ENCODE measurements at places on chromosomes 16 and 17.

DNA sequence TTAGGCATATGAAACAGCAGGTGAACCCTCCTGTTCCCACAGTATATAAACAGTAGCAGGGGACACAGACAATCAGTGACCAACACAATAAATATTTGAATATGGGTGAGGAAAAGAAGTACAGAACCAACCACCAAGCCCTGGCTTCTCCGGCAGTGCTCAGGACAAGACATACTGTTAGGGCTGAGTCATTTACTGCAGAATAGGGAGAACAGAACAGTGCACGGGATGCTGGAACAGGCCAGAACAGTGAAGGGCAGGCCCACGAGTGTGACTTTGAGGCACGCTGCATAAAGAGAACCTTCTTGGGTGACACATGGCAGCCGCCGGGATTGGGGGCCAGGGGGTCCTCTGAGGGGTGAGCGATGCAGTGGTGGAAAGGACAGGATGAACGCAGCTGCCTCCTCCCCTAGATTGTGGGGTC, 160.4 kb downstream of the CMIP start:
- DNase-seq: no peak

GRCh38 chr16:83928341-83929055, 24.5 kb upstream of the OSGIN1 start:
- DNase-seq: no peak

DNA sequence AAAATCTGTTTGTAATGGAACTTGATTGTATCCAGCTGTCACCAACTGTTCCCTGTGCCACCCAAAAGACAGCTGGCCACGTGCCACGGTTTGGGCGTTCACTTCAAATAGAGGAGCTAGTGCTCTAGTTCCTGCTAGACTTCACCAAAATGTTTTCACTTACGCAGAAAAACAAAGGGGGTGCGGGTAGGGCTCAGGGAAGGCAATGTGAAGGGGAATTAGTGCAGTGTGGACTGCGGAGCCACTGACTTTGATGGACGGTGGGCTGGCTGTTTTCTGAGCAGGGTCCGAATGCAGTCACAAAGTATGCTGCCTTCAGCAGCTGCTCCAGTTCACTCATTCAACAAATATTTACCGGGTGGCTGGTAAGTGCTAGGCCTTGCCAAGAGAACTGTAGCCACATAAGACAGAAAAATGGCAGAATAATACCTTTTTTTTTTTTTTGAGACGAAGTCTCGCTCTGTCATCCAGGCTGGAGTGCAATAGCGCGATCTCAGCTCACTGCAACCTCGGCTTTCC, 7.6 kb upstream of the CYTH1 start:
- DNase-seq: peak; percentile 79

DNA sequence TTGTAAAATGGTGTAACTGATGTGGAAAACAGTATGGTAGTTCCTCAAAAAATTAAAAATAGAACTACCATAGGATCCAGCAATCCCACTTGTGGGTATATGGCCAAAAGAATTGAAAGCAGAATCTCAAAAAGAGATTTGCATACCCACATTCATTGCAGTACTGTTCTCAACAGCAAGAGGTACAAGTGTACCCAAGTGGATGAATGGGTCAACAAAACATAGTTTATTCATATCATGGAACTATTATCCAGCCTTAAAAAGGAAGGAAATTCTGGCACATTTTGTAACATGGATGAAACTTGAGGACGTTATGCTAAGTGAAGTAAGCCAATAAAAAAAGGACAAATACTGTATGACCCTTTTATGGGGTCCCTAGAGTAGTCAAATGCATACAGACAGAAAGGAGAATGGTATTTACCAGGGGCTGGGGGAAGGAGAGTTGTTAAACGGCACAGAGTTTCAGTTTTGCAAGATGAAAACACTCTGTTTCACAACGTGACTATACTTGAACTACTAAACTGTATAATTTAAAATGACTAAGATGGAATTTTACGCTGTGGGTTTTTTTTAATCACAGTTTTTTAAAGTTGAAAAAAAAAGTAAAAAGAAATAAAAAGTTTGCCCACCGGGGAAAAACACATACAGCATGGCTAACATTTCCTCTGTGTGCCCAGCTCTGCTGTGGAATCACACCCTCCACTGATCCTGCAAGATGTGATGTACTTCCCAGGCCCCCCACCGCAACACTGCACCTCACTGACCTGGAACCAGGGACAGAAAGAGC, 6.1 kb downstream of the TVP23A start:
- DNase-seq: no peak

DNA sequence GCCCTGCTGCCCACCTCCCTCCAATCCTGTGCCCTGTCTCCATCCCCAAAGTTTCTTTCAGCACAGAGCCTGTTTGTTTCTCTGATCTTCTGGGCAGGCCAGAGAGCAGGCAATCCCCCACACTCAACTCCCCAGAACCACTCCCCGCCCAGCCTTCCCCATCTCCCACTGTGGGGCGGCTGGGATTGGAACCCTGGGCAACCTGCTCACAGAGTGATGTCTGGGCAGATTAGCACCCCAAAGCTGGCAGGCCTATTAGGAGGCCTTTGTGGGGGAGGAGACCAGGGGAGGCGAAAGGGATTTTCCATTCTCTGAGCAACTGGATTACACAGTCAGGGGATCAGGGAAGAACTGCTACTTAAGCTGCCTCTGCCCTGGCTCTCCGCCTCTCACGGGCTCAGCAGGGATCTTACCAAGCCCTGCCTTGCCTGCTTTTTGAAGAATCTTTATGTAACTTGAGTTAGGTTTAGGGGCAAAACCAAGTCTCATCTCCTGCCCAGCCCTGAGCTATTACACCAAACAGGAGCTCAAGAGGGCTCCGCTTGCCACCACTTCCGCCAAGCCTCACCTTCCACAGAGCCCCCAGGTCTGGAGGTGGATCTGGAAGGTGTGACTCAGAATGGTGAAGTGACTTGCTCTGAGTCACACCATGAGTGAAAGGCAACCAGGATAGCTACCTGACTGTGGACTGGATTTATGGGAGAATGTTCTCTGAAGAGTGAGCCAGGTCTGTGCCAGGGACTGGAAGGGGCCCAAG, 16.0 kb upstream of the LHX1 start:
- DNase-seq: no peak

GRCh38 chr17:80942423-80943345, 49.0 kb upstream of the CHMP6 start:
- DNase-seq: peak; percentile 95

DNA sequence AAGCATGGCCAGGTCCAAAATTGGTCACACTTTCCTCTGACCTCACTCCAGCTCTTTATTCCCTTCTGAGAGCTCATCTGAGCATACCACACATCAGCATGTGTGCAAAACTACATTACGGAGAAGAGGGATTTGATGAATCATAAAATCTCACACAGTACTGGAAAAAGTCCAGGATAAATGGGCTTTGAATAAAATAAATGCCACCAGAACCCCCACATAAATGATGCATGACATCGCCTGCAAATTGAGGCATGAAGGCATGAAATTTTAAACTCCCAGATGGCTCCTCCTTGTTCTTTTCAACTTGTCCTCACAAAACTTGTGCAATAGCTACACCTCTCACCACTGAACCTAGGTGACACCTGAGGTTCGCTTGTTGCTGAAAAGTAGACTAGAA, 439.5 kb downstream of the CA10 start:
- no peak for DNase-seq

- DNase-seq: no peak
These were observed 22.0 kb downstream of the OR3A1 start for GRCh38 chr17:3276126-3276525.

GRCh38 chr17:39576187-39576586, 31.5 kb downstream of the NEUROD2 start:
- DNase-seq: no peak

- DNase-seq: peak; percentile 91
These were observed at the start of gene TUBG2 for GRCh38 chr17:42659079-42659931. TSS of gene TUBG2 (plus strand) at chr17:42659284. CDS start at chr17:42659504, 220 bp downstream.

- no peak for DNase-seq
These were observed 107.8 kb downstream of the MSI2 start for GRCh38 chr17:57363998-57364643.

GRCh38 chr17:81922566-81923301, 4.8 kb upstream of the SIRT7 start:
- DNase-seq: no peak

GRCh38 chr17:81481073-81481799, 31.4 kb downstream of the ACTG1 start:
- peak; percentile 86 for DNase-seq

- DNase-seq: peak; percentile 58
These were observed 25.9 kb upstream of the EFCAB13 start for GRCh38 chr17:47297661-47298400.

DNA sequence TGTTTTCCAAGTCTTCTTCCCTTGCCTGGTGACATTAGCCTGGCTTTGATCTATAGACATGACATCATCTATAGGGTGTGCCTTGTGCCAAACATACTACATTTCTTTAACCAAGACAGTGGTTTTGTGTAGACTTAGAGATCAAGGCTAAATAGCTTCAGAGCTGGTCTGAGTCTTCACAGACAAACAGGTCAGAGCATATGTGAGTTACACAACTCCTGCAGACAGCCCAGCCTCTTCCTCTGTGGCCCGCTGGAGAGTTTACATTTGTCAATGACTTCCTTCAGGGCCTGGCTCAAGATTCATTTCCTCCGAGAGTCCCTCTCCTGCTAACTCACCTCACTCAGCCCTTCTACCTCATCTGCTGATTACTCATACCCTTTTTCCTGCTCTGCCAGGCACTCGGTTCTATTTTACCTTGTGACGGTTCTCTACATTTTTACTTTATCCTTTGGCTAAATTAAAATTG, 73.1 kb upstream of the TANC2 start:
- peak; percentile 70 for DNase-seq

- no peak for DNase-seq
These were observed 901 bp upstream of the HEATR6 start for GRCh38 chr17:60079401-60080243.

DNA sequence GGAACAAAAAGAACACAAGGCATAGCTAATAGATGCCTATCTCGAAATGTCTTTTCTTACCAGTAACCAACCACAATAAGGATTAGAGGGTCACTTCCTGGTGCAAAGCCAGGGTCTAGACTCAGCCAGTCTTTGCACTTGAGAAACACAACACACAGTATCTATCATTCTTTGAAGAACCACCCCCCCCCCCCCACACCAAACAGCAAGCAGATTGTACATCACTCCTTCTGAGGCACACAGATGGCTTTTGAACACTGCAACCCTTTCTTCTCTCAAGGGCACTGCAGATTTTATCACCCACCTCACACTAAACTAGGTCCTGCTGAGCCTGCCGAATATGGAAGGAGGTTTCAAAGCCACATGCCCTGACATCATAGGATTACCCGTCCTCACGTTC, 145.6 kb downstream of the AATF start:
- no peak for DNase-seq

DNA sequence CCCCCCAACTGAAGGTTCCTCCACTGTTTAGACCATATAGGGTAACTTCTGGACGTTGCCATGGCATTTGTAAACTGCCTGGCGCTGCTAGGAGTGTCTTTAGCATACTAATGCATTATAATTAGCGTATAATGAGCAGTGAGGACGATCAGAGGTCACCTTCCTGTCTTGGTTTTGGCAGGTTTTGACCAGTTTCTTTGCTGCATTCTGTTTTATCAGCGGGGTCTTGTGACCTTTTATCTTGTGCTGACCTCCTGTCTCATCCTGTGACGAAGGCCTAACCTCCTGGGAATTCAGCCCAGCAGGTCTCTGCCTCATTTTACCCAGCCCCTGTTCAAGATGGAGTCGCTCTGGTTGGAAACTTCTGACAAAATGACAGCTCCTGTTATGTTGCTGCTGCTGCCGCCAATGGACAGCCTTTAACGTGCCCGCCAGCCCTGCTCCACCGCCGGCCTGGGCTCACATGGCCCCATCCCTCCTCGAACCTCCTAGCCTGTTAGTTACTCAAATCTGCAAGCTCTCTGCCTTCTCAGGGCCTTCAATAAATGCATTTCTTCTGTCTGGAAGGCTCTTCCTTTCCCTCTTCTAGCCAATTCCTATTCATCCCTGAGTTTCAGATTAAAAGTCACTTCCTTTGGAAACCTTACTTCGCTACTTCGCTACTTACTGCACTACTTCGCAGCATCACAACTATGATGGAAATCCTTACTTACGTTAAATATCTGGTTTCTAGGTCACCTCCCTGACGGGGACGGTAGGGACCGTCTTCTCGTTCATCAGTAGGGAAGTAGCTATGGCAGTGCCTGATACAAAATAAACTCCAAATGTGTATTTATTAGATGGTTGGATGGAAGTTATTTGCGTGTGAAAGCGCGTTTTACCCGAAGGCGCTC, 640 bp upstream of the NAGLU start:
- no peak for DNase-seq

GRCh38 chr16:11370084-11370931, 25.0 kb downstream of the RMI2 start:
- DNase-seq: no peak

DNA sequence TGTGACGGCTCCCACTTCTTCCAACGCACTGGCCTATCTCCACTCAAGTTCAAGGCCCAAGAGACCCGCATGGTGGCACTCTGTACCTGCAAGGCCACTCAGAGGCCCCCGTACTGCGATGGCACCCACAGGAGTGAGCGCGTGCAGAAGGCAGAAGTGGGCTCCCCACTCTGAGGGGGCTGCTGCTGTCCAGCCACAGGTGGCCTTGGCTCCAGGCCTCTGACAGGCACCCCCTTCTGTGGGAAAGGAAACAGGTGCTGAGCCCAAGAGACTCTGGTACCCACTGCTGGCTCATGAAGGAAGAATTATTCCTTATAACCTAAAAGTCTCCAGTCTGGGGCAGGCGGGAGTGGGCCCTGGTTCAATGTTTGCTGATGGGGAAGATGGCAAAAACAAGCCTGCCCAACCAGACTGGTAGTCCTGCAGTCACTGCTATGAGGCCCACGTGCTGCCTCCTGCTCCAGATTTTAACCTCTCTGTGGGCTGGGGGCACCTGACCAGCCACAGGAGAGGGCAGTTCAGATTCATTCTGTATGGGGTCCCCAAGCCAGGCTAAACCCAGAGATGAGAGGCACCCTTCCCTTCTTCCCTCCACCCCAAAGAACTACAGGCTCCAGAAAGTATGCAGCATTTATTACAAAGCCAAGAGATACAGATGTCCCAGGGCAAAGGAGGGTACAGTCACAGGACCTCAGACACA, 3.3 kb downstream of the CISD3 start:
- DNase-seq: no peak

- DNase-seq: no peak
These were observed 2.4 kb upstream of the VAC14 start for GRCh38 chr16:70803319-70803718.

DNA sequence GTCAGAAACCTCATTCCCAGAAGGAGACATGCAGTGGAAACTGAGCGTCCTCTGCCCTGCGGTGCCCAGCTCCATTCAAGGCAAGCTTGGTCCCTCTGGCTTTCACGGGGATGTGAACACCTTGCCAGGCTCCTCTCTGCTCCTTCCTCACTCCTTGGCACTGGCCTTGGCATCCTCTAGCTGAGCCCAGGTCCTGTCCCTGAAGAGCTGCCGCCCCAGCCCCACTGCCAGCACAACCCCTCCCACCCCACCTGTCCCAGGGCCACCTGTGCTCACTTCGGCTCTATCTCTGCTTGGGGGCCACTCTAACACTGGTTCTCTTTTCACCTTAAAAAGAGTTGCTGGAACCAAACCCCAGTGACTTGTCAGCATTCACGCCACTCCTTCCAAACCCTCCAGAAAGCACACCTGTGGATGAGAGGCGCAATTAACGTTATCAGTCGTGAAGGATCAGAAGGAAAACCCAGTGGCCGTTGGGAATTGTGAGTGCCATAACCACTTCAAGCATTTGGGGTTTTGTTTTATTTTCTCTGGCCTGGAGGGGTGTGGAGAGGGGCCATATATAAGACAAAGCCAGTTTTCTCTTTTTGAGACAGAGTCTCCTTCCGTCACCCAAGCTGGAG, 103.7 kb downstream of the AXIN2 start:
- DNase-seq: no peak

Measured in ascending aorta (tissue), 2 donors.